ENCODE measurements at places on chromosomes 4 and X. TPM values are rescaled to one million over a fixed set of nuclear protein-coding genes. Genes with fewer than 3 reads are reported as not detected.

- H3K36me3 ChIP-seq: no peaks in the 10 kb centered on the region
- no peak for DNase-seq
- no peak overlapping the region for H3K27ac ChIP-seq
- no peak overlapping the region for H3K4me3 ChIP-seq
- no peaks in the 10 kb centered on the region for H3K4me1 ChIP-seq
Observed at GRCh38 chrX:74248889-74249288, 55.1 kb upstream of the ZCCHC13 start.

GRCh38 chrX:103688946-103689345 lies 2.4 kb upstream of the MORF4L2 start:
- no peaks in the 10 kb centered on the region for H3K27me3 ChIP-seq
- no peak overlapping the region for H3K27ac ChIP-seq
- H3K4me3 ChIP-seq: no peak overlapping the region
- peaks cover 4% of the 10 kb centered on the region for H3K36me3 ChIP-seq
- DNase-seq: peak; percentile 20
- peaks cover 4% of the 10 kb centered on the region for H3K4me1 ChIP-seq

DNA sequence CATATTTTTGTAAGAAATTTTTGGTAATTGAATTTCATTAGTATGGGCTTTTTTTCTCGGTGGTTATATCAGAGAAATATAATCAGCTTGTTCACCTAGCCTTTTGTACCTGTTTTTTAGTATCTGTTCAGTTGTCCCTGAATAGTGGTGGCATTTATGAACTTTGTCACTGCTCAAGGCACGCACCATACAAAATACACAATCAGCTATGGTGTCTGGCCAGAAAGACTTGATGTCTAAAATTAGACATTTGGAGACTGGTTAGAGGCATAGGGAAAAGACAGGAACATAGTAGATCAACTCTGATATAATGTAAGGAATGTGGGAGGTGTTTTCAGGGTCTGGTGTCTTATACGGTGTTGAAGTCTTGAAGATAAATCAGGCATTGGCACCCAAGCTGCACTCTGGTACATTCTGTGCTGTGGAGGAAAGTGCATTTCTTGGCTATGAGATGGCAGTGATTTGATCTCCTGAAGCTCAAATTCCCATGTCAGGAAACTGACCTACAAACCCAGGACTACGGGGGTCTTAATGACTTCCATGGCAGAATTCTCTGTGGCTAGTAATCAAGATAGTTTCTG lies 3.6 kb downstream of the ART3 start:
- no peak for DNase-seq
- H3K36me3 ChIP-seq: no peaks in the 10 kb centered on the region
- no peak overlapping the region for H3K4me3 ChIP-seq
- no peaks in the 10 kb centered on the region for H3K4me1 ChIP-seq
- no peaks in the 10 kb centered on the region for H3K27me3 ChIP-seq
- no peak overlapping the region for H3K27ac ChIP-seq

DNA sequence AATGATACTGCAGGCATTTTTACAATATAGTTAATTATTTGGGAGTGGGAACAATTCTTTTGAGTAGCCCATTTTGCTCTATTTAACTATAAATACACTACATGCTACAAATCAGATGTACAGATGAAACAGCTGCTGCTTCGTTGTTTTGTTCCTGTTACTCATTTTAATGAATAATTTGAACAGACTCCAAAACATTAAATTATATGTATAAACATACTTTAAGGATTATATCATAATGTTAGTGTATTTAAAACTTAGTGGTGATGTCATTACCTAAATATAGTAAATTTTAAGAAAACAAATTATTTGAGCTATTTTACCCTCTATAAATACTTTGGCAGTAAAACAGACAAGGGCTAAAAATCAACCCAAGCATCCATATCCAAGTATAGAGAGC lies 60.7 kb downstream of the GAB1 start:
- H3K4me1 ChIP-seq: no peaks in the 10 kb centered on the region
- no peak for DNase-seq
- no peak overlapping the region for H3K27ac ChIP-seq
- H3K36me3 ChIP-seq: no peaks in the 10 kb centered on the region

DNA sequence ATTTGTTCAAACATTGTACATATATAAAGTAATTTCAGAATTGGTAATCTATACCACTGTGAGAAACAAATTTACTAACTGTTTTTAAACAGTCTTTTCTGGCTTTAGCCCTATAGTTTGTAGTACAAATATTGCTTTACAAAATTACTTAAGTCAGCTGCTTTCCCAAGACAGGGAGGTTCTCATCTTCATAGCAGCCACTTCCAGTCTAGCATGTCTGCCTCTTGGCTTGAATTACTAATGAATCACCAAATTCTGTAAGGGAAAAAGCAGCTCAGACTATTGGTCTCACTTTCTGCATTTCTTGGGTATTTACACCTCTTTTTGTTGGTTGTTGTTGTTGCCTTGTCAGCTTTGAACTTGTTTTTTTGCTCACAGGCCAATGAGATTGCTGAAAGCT lies 187.2 kb downstream of the NPFFR2 start:
- H3K4me3 ChIP-seq: no peak overlapping the region

GRCh38 chr4:87840149-87840548 lies 7.4 kb downstream of the MEPE start:
- H3K4me1 ChIP-seq: no peaks in the 10 kb centered on the region
- H3K4me3 ChIP-seq: no peak overlapping the region
- no peaks in the 10 kb centered on the region for H3K36me3 ChIP-seq
- H3K27me3 ChIP-seq: no peaks in the 10 kb centered on the region

GRCh38 chr4:39976945-39977488 lies 694 bp downstream of the PDS5A start:
- no peak for DNase-seq
- H3K27me3 ChIP-seq: no peaks in the 10 kb centered on the region
- H3K4me3 ChIP-seq: peak overlapping the region; percentile 75

- no peak overlapping the region for H3K4me3 ChIP-seq
- DNase-seq: no peak
- H3K27me3 ChIP-seq: no peaks in the 10 kb centered on the region
- H3K4me1 ChIP-seq: no peaks in the 10 kb centered on the region
- H3K36me3 ChIP-seq: no peaks in the 10 kb centered on the region
- H3K27ac ChIP-seq: no peak overlapping the region
Observed at GRCh38 chrX:150935467-150935866, 37.0 kb upstream of the CD99L2 start.

DNA sequence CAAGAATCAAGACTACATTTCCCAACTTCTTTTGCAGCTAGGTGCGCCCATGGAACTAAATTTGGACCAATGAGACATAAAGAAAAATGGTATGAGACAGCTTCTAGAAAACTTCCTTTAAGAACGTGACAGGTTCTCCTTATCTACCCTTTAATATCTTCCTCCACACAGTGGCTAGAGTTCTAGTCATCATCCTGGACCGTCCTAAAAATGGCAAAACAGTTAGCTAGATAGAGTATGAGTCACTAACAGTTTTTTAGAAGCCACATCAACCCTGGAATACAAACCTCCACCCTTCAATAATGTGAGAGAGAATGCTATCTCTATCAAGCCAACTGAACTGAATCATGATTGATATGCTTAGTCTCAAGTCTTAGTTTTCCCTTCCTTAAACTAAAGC lies 267.9 kb upstream of the SLC7A11 start:
- no peaks in the 10 kb centered on the region for H3K36me3 ChIP-seq
- H3K4me3 ChIP-seq: no peak overlapping the region
- no peak for DNase-seq
- no peaks in the 10 kb centered on the region for H3K27me3 ChIP-seq
- no peak overlapping the region for H3K27ac ChIP-seq

DNA sequence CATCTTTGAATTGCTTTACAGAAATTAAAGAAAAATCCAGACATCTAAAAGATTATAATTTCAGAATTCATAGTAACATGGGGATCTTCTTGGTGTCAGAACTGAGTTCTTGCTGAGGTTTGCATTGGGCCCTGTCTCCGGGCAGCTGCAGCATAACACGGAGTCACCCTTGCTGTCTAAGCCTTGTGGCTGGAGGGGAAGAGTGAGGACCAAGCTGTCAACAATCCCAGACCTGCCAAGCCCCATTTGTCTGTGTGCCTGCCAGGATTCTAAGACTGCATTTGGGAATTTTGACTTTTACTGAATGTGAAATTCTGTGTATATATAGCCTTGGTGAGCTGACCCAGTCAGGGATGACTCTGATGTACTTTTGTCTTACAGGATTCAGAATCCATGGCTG lies 25.2 kb upstream of the NAP1L5 start:
- H3K36me3 ChIP-seq: peaks cover 15% of the 10 kb centered on the region
- no peaks in the 10 kb centered on the region for H3K27me3 ChIP-seq
- H3K4me3 ChIP-seq: no peak overlapping the region
- H3K4me1 ChIP-seq: no peaks in the 10 kb centered on the region
- no peak overlapping the region for H3K27ac ChIP-seq

GRCh38 chrX:49725923-49726904 lies 30.4 kb upstream of the PAGE1 start:
- no peak for DNase-seq
- H3K4me1 ChIP-seq: no peaks in the 10 kb centered on the region
- H3K27me3 ChIP-seq: no peaks in the 10 kb centered on the region
- H3K27ac ChIP-seq: no peak overlapping the region

DNA sequence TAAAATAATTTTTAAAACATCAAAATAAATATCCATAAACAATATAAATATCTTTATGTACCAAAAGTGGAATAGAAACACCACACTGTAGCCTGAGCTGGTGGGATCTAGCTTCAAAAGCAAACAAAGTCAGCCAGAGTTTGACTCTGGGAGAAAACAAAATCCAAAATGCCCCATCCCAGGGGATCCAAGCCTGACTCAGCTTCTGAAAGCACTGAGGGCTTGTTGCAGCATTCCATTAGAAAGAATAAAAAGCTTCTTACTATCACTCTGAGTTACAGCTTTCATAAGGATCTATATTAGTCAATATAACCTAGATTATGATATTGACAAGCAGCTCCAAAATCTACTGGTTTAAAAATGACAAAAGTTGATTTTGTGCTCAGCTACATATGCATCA lies 149.7 kb upstream of the ANKRD50 start:
- no peak for DNase-seq
- H3K27me3 ChIP-seq: no peaks in the 10 kb centered on the region
- no peak overlapping the region for H3K27ac ChIP-seq
- H3K36me3 ChIP-seq: no peaks in the 10 kb centered on the region

GRCh38 chr4:4805887-4806286 lies 53.6 kb upstream of the MSX1 start:
- H3K27ac ChIP-seq: no peak overlapping the region
- no peak overlapping the region for H3K4me3 ChIP-seq
- DNase-seq: no peak
- H3K27me3 ChIP-seq: no peaks in the 10 kb centered on the region
- no peaks in the 10 kb centered on the region for H3K4me1 ChIP-seq

GRCh38 chr4:13445841-13446790 lies 38.0 kb downstream of the RAB28 start:
- no peaks in the 10 kb centered on the region for H3K36me3 ChIP-seq
- no peak for DNase-seq
- no peak overlapping the region for H3K4me3 ChIP-seq
- no peaks in the 10 kb centered on the region for H3K4me1 ChIP-seq

GRCh38 chrX:74251006-74251930 lies 52.7 kb upstream of the ZCCHC13 start:
- H3K27me3 ChIP-seq: no peaks in the 10 kb centered on the region
- no peaks in the 10 kb centered on the region for H3K4me1 ChIP-seq
- no peaks in the 10 kb centered on the region for H3K36me3 ChIP-seq
- H3K27ac ChIP-seq: no peak overlapping the region
- H3K4me3 ChIP-seq: no peak overlapping the region

GRCh38 chr4:124573056-124573455 lies 139.5 kb downstream of the ANKRD50 start:
- H3K4me3 ChIP-seq: no peak overlapping the region
- DNase-seq: no peak
- H3K27ac ChIP-seq: no peak overlapping the region
- H3K4me1 ChIP-seq: no peaks in the 10 kb centered on the region

- no peaks in the 10 kb centered on the region for H3K36me3 ChIP-seq
- no peak overlapping the region for H3K4me3 ChIP-seq
- no peak for DNase-seq
- H3K4me1 ChIP-seq: no peaks in the 10 kb centered on the region
- no peak overlapping the region for H3K27ac ChIP-seq
Observed at GRCh38 chr4:16516796-16517439, 290.6 kb upstream of the TAPT1 start.

DNA sequence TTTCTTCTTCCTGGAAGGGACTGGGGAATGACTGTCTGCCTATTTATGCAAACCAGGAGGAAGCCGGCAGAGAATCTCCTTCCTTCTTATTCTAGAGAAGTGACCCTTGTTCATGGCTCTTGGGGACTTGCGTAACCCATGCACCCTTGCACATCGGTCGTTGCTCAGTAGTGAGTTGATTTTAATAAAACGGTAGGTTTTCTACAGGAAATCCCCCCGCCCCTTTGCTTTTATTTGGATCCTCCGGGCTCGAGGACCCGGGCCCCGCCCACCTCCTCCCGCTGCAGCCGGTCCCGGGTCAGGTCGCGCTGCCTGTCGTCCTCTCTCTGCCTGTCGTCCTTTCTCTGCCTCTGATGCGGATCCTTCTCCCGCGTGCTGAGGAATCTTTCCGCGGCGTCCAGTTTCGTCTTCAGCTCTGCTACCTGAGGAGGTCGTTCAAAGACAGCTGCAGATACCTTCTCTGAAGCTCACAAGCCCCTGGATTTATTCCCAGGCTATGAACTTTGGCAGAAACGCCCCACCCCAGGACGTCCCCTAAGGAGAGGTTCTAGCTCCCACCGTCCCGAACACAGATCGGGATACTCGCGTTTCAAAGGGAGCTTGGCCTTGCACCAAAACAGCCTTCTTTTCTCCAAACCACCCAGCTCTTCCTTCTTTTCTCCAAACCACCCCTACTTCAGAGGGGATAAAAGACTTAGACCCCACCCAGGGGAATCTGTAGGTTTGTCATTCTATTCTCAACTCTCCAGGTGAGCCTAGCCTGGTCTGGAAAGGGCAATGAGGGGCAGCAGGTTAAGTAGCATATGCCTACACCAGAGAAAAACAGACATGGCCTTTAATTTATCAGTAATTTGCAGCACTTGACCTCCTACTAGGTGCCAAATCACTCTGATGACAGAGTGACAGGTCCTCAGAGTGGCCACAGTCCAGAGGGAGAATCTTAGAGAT lies 7.0 kb downstream of the TNIP3 start:
- peaks cover 36% of the 10 kb centered on the region for H3K4me1 ChIP-seq
- peak overlapping the region; percentile 71 for H3K27ac ChIP-seq
- DNase-seq: peak; percentile 22
- H3K27me3 ChIP-seq: no peaks in the 10 kb centered on the region
- peak overlapping the region; percentile 70 for H3K4me3 ChIP-seq
- no peaks in the 10 kb centered on the region for H3K36me3 ChIP-seq

DNA sequence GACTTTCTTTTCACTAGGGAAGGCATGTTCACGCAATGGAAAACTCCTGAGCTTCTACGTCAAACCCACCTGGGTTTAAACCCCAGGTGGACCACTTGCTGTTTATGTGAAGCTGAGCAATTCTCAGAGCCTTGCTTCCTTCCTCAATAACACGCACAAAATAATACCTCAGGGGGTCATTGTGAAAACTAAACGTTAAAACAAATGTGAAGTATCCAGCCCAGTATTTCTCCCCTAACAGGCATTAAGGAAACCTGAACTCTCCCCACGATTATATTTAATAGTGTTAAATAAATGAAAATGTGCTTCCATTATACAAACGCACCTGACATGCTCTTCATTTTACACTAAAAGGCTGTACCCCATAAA lies 117.5 kb downstream of the AFAP1 start:
- no peak overlapping the region for H3K4me3 ChIP-seq
- DNase-seq: no peak
- no peaks in the 10 kb centered on the region for H3K36me3 ChIP-seq
- H3K27me3 ChIP-seq: no peaks in the 10 kb centered on the region
- H3K27ac ChIP-seq: no peak overlapping the region
- H3K4me1 ChIP-seq: no peaks in the 10 kb centered on the region

Gene FGFR3
- 1.0 TPM for total RNA-seq

Gene NCAPG
- 0.24 TPM for total RNA-seq

Gene TXK
- total RNA-seq: 117 TPM

Gene TMEM47
- total RNA-seq: not detected

Gene POU3F4
- not detected for total RNA-seq

Gene SLITRK2
- total RNA-seq: not detected

Gene FAM9B
- not detected for total RNA-seq
